Putamen (tissue), 1 donor: ENCODE measurements at places on chromosomes 2 and 18.

GRCh38 chr2:10497797-10498251 lies 49.7 kb upstream of the ODC1 start:
- DNase-seq = no peak

- no peak for DNase-seq
These were observed 590.8 kb upstream of the CDH2 start for GRCh38 chr18:28767727-28768211.

GRCh38 chr18:76953583-76954233 lies 131.4 kb downstream of the ZNF236 start:
- no peak for DNase-seq

- no peak for DNase-seq
These were observed 27.5 kb downstream of the MAP3K2 start for GRCh38 chr2:127360242-127360641.

GRCh38 chr18:473802-474201 lies 26.7 kb downstream of the COLEC12 start:
- DNase-seq = no peak

DNA sequence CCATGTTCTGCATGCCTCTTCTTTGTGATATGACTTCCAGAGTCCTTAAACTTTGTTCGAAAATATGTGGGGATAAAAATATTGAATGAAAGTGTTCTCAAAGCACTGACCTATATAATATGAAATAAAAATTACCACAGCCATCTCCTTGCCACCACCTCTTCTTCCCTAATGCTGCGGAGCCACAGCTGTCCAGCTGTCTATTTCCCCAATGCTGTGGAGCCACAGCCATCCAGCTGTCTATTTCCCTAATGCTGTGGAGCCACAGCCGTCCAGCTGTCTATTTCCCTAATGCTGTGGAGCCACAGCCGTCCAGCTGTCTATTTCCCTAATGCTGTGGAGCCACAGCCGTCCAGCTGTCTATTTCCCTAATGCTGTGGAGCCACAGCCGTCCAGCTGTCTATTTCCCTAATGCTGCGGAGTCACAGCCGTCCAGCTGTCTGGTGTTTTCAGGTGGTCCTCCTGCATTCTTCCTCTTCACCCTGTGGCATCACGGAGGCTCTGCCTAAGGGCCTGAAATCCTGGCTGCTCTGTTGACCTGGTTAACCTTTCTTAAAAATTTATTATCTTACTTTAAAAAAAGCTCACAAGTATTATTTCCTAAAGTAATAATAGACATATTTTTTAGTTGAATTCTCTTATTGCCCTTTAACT lies 266.1 kb upstream of the MEX3C start:
- DNase-seq = no peak
